ENCODE measurements at places on chromosomes 13 and 19.

DNA sequence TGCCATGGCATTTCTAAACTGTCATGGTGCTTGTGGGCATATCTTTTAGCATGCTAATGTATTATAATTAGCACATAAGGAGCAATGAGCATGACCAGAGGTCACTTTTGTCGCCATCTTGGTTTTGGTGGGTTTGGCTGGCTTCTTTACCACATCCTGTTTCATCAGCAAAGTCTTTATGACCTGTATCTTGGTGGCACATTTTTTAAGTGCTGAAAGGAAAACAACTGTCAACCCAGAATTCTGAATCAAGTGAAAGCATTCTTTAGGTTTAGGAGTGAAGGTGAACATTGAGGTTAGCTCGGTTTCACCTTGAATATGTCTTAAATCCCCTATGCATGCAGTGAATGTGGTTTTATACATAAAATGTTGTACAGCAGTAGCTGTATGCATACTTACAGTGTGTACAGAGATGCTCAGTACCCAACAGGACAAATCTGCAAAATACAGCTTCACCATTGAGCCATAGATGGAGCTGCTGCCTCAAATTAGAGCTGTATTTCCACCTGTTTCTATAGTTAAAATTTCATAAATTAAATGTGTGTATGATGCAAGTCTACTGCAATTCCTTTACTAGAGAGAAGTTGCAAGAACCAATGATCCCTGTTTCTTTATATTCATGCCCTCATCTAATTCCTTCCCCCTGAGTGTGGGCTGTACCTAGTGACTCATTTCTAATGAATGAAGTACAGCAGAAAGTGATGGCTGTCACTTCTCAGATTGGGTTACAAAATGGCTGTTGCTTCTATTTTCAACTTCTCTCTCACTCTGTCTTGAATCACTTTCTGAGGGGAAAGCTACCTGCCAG is 25.2 kb upstream of the IGSF23 start:
- DNase-seq: no peak

DNA sequence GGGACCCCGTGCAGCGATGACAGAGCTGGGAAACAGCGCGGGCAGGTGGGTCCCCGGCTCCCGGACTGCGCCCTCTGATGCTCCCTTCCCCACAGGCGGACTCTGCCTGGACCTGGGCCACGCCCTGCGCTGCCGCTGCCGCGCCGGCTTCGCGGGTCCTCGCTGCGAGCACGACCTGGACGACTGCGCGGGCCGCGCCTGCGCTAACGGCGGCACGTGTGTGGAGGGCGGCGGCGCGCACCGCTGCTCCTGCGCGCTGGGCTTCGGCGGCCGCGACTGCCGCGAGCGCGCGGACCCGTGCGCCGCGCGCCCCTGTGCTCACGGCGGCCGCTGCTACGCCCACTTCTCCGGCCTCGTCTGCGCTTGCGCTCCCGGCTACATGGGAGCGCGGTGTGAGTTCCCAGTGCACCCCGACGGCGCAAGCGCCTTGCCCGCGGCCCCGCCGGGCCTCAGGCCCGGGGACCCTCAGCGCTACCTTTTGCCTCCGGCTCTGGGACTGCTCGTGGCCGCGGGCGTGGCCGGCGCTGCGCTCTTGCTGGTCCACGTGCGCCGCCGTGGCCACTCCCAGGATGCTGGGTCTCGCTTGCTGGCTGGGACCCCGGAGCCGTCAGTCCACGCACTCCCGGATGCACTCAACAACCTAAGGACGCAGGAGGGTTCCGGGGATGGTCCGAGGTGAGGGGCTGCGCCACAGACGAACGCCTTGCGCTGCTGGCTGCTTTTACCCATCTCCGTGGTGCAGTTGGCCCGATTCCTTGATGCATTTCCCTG is 7.8 kb upstream of the SELENOV start:
- DNase-seq: peak; percentile 86

DNA sequence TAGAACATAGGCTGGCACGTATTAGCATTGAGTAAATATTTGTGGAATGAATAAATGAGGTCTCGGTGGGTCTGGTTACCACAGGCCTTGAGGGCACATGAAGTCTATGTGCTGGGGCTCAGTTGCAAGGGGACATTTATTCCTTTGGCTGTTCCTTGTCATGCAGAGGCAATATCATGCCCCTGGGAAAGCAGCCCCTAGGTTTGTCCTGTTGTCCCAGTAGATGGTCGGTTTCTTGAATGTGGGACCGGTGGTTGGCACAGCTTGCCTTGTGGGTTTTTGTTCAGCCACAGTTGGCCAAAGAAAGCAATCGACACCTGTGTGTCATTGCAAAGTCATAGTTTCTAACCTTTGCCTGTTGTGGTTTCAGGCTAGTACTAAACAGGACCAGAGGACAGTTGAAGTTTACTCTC is 24.7 kb upstream of the GPR183 start:
- DNase-seq: no peak

- DNase-seq: no peak
Observed at GRCh38 chr13:76129305-76130000, 493.3 kb downstream of the LMO7 start.

GRCh38 chr19:24055548-24055947 is 31.4 kb upstream of the ZNF254 start:
- DNase-seq: no peak

GRCh38 chr19:13013649-13014048 is 18.4 kb downstream of the NFIX start:
- DNase-seq: no peak

DNA sequence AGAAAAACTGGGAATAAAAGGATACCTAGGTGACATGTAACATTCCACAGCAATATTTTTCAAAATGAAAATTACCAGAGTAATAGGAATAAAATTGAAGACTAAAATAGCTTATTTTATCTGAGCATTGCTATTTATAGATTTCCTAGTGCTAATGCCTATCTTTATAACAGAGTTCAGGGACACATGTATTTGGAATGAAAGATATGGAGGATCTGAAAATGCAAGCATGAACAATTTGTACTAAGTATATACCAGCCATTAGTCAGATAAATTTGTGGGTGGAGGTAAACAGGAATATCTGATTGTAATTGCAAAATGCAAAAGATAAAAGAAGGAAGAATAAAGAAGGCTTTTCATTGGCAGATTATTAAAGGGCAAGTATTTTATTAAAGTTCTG is 345.9 kb downstream of the GPC5 start:
- DNase-seq: no peak

DNA sequence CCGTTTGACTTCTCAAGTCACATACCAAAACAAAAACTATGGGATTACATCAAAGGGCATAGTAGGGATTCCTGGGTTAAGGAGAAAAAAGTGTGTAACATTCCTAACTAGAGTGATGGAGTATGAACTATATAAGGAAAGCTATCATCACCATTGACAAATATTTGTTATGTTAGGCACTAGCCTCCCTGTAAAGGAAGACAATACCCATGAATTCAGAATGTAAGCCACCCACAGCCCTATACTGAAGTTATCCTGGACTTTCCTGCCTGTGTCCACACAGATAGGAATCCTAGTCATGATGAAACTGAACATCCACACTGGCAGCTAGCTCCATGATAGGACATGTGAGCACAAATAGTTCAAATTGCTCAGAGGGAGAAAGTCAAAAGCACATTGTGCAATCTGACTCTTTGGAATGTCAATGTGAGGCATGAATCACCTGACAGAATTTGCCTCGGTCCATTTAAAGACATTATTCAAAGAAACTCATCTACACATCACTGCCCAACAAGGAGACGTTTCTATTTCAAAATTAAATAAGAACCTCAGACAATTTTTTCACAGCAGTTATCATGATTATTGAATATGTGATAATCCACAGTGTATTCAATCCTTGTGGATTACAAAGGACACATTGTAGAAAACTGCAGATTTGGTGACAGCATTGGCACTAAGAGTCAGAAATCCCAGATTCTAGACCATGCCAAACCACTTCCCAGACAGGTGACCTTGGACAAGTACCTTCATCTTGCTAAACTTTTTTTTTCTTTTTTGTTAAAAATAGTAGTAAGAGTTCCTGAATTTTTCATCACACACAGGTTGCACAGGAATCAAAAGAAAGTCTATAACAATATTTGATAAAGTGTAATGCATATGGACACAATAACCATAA is 529.3 kb downstream of the IRS2 start:
- no peak for DNase-seq

- DNase-seq: peak; percentile 15
Observed at GRCh38 chr19:17052439-17052838, 22.8 kb downstream of the HAUS8 start.

GRCh38 chr13:77571956-77572355 is 36.5 kb downstream of the SCEL start:
- DNase-seq: no peak

- DNase-seq: peak; percentile 74
Observed at GRCh38 chr19:510606-511100, 3.4 kb downstream of the TPGS1 start.

DNA sequence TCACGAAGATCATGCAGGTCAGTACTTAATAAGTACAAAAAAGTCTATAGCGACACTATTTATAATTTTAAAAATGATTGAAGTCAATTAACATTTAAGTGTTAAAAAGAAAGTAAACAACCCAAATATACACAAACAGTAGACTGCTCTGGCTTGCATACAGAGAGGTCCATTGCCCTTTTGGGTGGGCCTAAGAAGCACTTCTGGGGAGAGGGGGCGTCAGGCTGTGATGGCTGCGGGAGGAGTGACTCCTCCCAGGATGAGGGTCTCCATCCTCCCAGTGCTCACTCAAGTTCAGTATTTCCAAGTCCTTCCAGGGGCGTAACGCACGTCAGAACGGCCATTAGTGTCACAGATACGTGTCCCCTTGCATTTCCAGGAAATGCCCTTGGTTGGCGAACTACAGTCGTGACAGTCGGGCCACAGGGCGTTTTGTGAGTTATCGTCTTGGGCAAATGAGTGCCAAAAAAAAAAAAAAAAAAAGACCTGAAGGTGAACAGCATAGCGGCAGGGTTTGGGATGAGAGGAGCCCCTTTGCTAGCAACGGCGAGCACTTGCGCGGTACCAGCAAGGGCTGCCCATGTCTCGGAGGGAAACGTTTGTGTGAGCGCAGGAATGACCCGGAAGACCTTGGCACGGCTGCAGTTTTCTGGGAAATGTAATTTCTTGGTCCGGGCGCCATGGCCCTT is at the start of gene SCGB2B2:
SCGB2B2 (minus strand) TSS at position 463 of the 689 bp plus-strand sequence. CDS start 82,596 bp downstream, outside the sequence.
- peak; percentile 95 for DNase-seq

DNA sequence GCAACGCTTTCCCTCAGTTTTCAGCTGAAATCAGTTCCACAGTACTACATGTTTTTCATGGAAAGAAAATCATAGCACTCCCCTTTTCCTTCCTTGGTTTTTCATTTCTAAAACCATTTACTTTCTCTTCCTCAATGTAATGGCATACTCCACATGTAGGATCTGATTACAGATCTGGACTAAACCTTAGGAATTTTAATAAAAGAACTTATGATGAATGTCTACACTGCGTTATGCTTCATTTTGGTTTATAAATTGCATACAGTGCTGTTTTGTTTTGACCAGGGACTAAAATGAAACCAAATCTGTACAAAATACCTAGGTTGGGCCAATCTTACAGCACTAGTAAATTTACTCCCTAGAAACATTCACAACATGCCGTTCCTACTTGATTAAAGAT is 589.9 kb downstream of the TBC1D4 start:
- DNase-seq: no peak

DNA sequence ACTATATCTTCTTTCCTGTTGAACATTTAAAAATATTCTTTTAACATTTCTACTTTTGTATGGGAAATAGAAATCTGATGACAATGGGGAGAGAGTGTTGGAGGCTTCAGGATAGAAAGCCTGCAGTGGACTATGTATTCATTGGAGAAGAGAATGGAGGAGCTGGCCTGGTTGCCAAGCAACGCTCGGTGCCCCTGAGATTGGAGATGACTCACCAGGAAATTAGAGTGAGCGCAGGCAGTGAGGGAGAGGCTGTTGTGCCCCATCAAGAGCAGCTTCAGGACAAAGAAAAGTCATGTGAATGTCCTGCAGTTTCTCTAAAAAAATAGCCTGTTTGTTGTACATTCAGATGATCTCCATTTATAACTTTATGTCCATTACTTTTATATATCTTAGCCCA is 48.7 kb upstream of the ZNF835 start:
- peak; percentile 19 for DNase-seq

DNA sequence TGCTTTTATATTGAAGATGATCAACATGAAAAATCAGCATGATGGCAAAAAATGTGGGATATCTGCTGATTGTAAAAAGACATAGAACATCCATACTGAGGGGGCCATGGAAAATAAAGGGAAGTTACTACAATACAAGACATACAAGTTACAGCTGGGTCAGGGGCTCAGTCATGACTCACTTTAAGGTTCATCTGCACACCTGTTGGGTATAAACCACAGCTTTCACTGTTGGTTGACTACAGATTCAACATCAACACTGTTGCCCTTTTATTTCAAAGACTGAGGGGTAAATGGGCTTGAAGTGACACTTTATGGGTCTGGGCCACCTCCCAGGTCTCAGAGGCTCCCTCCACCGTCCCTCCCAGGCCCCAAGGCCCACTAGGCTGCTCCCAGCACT is 98.1 kb upstream of the IRS2 start:
- DNase-seq: no peak

Data from DMS79 treated with DMSO at 0.1 percent for 48 hours (cell line).